Stimulated activated CD8-positive, alpha-beta memory T cell treated with anti-CD3 and anti-CD28 coated beads, Interleukin-7, amount 100 ng/mL, for 1 hour (primary cell): ENCODE measurements at places on chromosomes 7 and 10.

DNA sequence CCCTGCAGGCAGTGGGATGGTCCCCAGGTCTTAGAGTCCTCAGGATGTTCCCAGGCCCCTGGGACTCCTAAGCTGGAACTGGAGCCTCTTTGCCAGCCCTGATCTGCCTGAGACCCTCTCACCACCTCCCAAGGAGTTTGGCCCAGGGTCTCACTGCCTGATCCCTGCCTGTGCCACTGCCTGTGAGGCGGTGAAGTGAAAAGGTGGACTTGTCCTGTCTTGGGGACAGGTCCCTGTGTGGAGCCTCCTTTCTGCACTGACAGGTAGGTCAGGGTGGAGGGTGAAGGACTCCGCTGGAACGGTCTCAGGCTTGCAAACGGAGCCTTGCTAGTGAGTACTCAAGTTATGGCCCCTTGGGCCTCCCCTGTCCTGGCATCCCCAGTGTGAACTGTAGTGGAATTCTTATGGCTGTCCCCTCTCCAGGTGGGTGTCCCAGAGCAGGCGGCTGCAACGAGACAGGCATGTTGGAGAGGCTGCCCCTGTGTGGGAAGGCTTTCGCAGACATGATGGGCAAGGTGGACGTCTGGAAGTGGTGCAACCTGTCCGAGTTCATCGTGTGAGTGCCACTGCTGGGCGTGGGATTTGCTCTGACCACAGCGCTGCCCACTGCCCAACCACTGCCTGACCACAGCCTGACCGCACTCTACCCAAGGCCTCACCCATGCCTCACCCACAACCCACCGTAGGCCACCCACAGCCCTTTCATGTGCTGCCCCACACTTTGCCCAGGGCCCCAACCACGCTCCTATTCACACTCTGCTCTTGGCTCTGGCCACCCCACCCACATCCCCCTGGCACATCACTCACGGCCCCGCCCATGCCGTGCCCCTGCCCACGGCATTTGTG is 19.5 kb downstream of the RAMP3 start:
- DNase-seq: no peak

DNA sequence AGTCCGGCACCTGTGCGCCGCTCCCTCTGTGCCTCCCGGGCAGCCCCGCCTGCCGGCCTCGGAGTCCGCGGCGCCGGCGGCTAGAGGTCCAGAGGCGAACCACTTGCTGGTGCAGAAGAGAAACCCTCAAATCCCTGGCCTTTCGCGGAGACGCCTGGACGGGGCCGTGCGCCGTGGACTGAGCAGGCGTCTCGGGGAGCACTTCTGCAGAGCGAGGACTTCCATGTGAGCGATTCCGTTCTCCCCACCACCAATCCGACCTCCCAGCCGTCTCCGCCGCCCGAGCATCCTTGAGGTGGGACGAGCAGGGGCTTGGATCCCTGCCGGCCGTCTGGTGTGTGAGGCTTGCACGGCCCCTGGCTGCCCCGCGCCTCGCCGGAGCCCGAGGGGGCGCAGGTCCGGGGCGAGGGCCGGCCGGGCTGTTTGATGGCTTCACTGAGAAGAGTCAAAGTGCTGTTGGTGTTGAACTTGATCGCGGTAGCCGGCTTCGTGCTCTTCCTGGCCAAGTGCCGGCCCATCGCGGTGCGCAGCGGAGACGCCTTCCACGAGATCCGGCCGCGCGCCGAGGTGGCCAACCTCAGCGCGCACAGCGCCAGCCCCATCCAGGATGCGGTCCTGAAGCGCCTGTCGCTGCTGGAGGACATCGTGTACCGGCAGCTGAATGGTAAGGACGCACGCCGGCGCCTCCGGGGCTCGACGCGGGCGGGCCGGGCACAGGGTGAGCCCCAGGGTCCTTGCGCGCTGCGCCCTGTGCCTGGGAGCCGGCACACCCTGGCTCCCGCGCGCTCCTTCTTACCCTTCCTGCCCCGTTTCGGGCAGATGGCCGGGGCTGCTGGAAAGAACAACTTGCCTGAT is 660 bp downstream of the GALNT17 start:
- no peak for DNase-seq

DNA sequence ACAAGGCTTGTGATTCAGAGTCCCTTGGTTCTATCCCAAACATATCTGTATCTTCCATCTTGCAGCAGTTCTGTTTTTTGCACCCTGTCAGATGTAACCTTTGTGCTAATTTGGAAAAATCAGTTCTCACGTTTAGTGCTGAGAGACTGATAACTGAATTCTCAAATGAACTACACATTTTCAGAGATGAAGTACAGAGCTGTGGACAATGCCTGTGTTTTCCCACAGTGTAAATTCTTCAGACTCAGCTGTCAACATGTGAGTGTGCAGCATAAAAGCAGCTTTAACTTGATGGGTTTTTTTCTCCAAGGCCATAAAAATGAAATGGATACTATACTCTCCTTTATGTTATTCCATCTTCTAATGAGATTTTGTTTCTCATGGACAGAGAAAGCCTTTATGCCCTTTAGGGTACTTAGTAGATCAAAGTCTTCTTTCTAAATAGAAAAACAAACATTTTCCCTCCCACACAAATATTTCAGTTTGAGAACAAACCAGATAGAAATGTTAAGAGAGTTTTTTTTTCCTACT is 150.9 kb downstream of the SEMA3A start:
- DNase-seq: no peak

- DNase-seq: no peak
Observed at GRCh38 chr7:3082386-3082785, 38.7 kb upstream of the CARD11 start.

DNA sequence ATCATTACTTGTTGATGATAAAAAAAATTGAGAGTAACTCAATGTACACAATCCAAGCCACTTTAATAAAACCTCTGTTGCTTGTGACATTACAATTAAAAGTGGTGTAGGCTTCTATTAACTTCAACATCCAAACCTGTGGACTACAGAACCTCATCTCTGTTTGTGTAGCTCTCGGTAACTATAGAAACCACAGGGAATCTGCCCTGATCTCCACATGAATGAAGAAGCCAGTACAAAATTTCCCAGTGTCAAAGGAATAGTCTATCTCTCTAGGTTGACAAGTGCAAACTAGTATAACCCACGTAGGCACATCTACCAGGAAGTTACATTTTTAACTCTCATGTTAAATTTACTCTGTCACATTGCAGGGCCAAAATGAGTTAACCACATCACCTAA is 204.3 kb downstream of the CHCHD3 start:
- no peak for DNase-seq

DNA sequence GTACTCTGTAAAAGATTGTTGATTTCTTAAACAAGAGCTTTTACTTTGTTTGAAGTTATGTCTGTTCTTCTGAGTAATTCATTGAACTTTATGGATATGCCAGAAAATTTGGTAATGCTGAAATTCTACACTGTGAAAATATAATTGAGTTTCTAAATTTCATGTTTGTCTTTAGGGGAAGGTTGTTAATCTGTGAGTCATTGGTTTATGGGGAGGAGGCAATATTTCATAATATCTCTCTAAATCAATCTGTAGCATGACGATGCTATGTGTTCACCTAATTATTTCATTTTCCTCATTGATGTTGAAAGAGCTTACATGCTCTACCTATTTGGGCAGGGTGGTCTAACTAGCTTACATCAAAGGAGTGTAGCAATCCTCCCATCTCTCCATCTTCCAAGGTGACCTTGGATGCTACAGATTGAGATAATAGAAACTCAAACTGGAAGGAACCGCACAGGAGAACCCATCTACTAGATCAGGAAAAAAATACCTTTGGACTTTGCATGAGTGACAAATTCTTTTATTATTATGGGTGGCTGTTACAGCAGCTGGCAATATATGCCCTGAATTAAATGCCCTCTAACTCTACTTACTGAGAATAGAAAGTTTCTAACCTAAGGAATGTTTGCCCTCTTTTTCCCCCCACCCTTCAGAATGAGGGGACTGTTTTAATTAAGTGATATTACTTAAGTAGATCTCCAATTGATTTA is 8.4 kb upstream of the SNX13 start:
- DNase-seq: no peak

- no peak for DNase-seq
Observed at GRCh38 chr7:139571190-139571589, 47.7 kb downstream of the CLEC2L start.

- no peak for DNase-seq
Observed at GRCh38 chr7:39428221-39428620, 138.0 kb upstream of the YAE1 start.

- DNase-seq: no peak
Observed at GRCh38 chr10:73998623-73998928, 660 bp downstream of the VCL start.

DNA sequence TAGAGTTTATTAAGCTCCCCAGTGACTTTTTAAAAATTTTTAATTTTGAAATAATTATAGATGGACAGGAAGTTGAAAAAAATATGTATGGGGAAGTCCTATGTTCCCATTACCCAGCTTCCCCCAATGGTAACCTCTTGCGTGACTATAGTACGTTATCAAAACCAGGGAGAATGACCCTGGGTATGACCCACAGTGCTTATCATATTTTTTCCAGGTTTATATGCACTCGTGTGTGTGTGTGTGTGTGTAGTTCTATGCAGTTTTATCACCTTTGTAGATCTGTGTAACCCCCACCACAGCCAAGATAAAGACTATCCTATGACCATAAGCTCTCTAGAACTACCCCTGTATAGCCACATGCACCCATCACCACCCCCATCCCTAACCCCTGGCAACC is 72.8 kb downstream of the TBXAS1 start:
- DNase-seq: no peak

GRCh38 chr10:26779176-26779860 is 81.4 kb downstream of the ABI1 start:
- no peak for DNase-seq

DNA sequence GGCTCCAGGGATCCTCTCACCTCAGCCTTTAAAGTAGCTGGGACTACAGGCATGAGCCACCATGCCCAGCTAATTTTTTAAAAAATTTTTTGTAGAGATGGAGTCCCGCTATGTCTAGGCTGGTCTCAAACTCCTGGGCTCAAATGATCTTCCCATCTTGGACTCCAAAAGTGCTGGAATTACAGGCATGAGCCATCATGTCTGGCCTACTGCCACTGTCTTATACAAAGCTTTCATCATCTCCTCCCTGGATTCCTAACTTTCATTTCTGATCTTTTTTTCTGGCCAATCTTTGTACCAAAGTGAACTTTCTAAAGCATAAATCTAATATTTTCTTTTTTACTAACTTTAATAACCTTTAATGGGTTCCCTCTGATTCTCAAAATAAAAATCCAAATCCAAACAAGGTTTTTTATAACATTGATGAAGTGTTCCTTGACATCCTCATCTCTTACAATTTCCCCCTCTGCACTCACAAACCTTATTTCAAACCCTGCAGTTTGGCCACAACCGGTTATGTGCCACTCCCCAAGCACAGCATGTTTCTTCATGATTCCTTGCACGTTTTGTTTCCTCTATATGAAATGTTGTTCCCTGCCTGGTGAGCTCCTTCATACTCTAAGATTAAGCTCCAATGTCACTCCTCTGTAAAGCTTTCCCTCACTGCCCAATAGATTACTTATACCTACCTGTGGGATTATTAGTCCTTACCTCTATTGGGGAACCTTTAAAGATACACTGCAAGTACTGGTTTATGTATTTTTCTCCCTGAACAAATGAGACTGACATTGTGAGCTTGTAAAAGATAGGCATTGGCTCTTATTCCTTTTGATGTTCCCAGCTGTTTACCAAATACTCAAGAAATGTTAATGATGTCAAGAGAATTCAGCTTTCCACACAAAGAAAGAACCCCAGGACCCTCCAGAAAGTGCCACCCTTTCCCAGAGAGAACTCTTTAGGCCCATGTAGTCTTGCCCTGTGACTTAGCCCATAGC is 101.7 kb downstream of the HOXA1 start:
- no peak for DNase-seq

DNA sequence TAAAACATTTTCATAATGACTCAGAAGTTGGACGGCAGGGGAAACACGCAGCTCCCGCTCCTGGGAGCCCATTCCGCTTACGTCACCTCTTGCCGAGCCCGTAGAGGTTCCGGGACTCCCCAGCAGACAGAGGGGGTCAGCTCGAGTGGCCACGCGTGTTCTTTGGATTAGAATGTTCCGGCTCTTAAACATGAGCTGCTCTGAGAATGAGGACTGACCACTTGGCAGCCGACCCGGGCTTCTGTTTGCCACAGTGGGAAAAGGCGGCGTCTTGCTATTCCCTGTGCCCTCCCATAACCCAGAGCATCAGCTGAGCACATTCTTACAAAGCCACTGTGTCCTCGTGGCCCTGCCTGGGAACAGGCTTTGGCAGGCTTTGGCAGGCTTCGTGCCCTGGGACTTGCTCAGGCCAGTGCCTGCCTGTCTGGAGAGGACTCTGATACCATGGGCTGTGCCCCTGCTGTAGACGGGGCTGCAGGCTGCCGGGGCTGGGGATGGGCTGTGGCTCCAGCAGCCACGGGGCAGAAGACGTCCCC is 40.1 kb downstream of the PFKP start:
- no peak for DNase-seq

GRCh38 chr7:120742372-120742771 is 115.6 kb downstream of the TSPAN12 start:
- DNase-seq: no peak

DNA sequence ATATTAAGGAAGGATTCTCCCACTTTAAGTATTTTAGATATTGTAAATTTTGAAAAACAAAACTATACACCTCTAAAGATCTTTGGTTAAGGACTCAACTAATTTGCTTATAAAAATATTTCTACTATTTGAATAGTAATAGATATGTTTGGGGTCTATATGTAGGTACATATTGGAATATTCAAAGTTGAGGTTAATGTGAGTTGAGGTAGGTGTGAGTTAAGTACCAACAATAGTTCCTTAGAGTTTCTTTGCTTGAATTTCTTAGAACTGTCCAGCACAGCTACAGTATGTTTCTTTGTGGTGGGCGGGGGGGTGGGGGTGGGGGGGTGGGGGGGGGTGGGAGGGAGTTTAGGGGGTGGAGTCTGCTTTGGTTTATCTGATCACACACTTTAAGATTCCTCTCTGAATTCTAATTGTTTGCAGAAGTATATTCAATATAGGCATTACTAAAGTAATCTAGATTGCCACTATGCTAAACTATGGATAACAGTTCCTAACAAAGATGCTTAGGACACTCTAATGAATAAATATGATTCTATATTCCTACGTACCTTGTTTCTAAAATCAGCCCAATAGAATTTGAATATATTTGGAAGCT is 2.1 kb downstream of the GRM3 start:
- DNase-seq: no peak

DNA sequence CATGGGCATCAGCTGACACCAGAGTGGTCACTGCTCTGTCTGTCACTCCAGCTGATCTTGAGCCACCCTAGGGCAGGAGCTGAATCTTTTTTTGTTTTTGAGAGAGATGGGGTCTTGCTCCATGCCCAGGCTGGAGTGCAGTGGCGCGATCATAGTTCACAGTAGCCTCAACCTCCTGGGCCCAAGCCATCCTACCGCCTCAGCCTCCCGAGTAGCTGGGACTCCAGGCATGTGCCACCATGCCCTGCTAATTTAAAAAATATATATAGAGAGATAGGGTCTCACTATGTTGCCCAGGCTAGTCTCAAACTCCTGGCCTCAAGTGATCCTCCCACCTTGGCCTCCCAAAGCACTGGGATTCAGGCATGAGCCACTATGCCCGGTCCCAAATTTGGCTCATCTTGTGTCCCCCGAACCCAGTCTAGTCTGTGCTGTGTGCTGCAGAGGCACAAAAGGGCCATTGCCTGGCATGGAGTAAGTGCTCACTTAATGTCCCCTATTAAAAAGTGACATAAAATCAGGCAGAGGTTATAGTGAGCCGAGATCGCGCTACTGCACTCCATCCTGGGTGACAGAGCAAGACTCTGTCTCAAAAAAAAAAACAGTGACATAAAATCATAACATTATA is 8.1 kb upstream of the FZD9 start:
- DNase-seq: no peak

- DNase-seq: no peak
Observed at GRCh38 chr10:15943426-15943825, 83.1 kb upstream of the MINDY3 start.
